ENCODE measurements at places on chromosomes 6 and 20.

- DNase-seq: no peak
Measured at GRCh38 chr6:125808060-125808459, 17.3 kb downstream of the NCOA7 start.

DNA sequence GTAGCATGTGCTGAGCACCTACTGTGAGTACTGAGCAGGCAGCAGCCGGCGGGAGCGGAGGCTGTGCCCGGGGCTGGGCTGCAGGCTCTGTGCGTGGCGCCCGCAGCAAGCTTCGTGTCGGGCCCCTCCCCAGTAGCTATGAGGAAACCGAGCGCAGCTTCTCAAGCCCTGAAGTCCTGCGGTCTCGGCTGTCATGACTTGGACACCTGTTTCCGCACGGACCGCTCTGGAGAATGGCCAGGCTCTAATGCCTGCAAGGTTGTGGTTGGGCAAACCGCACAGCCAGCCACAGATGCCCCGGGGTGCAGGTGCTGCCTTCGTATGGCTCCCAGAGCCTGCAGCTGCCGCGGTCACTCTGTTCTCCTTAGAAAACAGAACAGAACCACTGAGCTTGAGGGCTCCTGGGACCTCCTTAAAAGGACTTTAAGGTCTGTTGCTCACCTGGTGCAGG, 33.7 kb downstream of the PYGB start:
- DNase-seq: peak; percentile 94

DNA sequence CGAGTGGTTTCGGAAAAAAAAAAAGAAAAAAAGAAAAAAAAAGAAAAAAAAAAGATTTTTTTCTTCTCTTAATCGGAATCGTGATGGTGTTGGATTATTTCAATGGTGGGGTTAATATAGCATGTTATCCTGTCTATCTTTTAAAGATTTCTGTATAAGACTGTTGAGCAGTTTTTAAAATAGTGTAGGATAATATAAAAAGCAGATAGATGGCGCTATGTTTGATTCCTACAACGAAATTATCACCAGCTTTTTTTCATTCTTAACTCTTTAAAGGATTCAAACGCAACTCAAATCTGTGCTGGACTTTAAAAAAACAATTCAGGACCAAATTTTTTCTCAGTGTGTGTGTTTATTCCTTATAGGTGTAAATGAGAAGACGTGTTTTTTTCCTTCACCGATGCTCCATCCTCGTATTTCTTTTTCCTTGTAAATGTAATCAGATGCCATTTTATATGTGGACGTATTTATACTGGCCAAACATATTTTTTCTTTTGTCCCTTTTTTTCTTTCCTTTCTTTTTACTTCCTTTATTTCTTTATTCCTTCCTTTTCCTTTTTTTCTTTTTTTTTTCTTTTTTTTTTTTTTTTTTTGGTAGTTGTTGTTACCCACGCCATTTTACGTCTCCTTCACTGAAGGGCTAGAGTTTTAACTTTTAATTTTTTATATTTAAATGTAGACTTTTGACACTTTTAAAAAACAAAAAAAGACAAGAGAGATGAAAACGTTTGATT, 3.6 kb downstream of the SOX4 start:
- peak; percentile 75 for DNase-seq

DNA sequence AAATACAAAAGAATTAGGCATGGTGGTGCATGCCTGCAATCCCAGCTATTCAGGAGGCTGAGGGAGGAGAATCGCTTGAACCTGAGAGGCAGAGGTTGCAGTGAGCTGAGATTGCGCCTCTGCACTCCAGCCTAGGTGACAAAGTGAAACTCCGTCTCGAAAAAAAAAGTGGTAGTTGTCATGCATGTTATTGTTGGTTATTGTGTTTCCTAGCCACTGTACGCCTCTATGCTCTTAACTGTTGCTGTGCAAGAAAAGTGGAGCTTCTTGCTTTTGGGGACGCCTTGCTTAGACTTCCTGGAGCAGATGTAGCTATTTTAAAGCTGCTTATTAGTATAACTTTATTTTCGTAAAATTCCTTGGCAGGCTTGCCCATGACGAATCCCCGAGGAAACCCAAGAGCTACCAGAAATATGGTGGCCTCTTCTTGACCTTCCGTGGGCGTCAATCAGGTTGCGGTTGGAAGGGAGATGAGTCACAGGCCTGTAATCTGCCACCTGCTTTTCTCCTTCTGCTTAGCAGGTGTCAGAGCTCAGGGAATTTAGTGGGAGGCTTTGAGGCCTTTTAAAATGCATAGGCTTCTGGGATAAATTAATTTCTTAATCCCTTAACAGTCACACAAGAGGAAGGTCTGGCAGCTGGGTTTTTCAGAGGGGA, 17.3 kb downstream of the GABRR2 start:
- peak; percentile 96 for DNase-seq

- DNase-seq: no peak
Measured at GRCh38 chr6:149015535-149016525, 269.0 kb downstream of the UST start.

DNA sequence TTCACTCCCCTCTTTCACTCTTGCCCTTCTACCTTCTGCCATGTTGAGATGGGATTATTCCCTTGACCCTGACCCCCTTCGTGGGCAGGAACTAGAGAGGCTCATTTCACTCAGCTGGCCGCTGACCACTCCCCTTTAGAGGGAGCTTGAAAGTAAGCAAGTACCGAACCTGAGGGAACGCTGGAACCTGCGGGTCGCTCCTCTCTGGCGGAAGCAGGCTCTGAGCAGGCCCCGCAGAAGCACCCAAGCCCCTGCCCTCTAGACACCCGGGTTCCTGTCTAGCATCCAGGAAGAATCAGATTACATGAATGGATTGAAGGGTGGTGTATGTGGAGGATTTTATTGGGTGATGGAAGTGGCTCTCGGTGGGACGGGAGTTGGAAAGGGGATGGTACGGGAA, 11.9 kb upstream of the MYCT1 start:
- no peak for DNase-seq

- no peak for DNase-seq
Measured at GRCh38 chr20:52798124-52798523, 174.0 kb upstream of the TSHZ2 start.

GRCh38 chr20:23118766-23119165, 32.6 kb upstream of the CD93 start:
- no peak for DNase-seq

DNA sequence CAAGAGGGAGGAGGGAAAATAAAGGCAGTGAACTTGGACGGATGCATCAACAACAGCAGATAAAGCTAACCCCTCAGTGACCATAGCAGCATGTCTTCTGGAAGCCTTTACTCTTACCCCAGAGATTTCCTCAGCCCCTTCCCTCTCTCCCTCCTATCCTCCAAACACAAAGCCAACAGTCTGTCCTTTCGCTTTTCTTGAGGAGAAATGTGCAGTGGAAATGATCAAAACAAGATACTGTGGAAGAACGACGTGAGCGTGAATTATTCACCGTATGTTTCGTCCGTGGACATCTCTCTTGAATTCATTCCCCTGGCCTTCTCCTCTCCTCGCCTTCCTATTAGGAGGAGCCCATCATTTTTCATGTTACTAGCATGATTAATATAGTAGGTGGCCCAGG, 8.5 kb downstream of the NRN1 start:
- DNase-seq: peak; percentile 22

Data from DMS53 (cell line).